ENCODE measurements at places on chromosomes 7 and 10.

DNA sequence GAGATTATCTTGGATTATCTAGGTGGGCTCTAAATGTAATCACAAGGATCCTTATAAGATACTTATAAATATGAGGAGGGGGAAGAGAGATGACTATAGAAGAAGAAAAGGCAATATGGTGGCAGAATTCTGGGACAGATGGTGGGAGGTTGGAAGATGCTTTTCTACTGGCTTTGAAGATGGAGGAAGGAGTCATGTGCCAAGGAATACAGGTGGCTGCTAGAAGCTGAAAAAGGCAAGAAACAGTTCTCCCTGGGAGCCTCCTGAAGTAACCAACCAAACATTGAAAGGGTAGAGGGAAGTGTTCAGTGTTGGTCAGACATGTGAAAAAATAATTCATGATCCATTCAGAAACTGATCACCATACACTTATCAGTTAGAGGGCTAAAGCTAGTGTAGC, 213.3 kb downstream of the WDR11 start:
- no peak for DNase-seq

- DNase-seq: no peak
These were observed 38.3 kb upstream of the CDCA7L start for GRCh38 chr7:21984042-21984441.

GRCh38 chr10:130923596-130923995, 387.9 kb downstream of the TCERG1L start:
- DNase-seq: no peak

- DNase-seq: no peak
These were observed 3.4 kb downstream of the STAM start for GRCh38 chr10:17647326-17647725.

GRCh38 chr10:93701866-93702209, 554 bp downstream of the FRA10AC1 start:
- DNase-seq: no peak

DNA sequence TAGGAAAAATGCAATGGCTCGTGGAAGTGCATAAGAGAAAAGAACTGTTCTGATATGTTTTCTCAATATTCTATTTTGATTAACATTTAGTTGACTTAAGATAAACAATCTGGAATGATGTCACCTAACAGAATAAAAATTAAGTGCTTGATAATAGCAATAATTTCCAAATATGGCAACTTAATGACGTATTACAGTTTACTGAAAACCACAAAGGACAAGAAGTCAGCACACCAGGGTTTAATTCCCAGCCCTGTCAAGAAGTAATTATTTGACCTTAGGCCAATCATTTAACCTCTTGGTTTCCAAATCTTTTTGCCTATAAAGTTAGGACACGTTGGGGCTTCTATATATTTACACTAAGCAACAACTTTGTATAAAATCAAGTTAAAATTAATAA, 95.7 kb downstream of the CABCOCO1 start:
- no peak for DNase-seq

DNA sequence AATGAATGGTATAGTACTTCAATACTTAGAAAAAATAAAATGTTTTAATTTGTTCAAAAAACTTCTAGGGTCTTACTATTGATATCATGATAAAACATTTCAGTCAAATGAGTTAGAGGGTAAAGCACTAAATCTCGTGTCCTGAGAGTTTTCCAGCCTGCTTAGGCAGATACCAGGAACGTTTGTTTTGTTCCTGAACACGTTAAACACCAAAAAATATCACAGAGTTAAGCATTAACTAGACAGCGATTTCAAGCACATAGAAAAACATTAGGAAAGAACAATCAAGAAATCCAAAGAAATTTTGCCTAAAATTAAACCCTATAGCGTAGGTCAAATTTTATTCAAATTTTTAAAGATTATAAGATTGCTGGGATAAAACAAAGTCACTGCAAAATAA, 204.6 kb upstream of the AGR3 start:
- no peak for DNase-seq

GRCh38 chr10:64626924-64627323, 1105.7 kb downstream of the REEP3 start:
- no peak for DNase-seq

DNA sequence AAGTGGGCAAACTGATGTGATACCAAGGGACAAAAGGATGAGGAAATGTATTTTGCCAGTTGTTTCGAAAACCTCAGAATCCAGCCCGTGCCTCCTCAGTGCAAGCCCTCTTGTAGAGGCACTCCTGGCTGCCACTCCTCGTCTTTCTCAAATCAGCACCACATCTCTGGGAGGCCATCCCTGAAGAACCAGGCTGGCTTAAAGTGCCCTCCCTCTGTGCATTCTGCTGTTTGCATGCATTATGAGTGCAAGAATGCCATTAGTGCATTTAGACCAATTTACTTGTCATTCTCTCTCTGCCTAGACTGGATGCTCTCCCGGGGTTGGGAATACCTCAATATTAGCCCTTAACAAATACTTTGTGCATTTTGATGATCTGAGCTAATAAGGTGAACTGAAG, 19.9 kb upstream of the FAM180A start:
- no peak for DNase-seq

- DNase-seq: no peak
These were observed 25.2 kb downstream of the OGDH start for GRCh38 chr7:44631458-44632115.

DNA sequence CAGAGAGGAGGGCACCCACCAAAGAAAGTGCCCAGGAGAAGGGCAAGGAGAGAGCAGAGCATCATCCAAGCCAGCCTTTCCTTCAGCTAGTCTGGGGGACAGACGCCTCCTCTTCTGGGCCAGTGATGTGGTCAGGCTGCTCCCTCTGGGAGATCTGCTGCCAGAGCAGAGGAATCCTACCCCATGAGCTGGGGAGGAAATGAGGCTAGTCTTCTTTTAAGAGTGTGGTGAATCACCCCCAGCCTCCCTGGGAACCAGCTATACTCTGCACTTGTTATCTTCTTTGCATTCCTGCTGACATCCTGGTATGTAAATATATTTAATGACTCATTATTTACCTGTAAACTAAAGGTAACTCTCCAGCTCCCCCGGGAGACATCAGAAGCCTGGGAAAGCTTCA, 41.6 kb upstream of the EPHB6 start:
- DNase-seq: no peak

DNA sequence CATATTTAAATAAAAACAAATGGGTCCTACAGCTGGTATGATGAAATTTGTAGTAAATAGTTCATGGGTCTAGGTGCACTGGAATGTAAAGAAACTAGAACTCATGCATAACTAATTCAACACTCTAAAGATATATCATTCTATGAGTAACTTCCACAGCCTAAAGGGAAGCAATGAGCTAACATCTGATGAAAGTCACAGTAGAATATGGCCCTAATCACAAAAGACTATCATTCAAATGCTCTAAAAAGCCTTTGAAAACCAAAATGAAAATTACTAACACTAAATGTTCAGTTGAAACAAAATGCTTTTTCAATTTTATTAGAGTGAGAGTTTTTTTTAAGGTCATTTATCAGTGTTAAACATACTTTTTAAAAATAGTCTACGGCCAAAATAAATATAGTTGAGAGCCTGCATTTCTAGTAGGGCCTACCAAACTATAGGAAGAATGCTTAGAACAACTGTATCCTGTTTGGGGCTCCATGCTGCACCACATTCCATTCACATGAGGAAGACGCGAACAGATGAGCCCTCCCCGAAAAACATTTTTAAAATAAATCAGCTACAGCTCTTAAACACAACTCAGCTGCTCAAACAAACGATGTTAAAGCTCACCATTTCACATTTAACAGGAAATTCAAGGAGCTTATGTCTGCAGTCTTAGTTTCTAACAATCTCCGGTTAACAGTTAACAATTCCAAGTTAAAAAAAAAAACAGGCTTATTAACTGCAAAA, 134.5 kb downstream of the NRBF2 start:
- no peak for DNase-seq

DNA sequence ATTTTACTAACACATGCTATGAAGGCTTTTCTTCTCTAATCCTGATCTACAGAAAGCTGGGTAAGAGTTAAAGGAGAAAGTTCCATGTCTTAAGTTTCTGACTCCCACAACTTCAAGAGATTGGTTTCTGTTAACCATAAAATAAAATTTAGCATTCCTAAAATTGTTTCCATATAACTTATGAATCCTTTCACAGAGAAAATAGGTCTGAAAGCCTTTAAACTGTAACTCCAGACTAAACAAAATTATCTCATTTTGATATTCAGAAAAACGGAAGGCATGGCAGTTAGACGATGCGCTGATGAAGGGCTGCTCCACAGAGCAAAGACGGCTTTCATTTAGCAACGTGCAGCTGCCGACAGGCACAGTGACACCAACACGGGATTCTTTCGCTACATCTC, 133.3 kb downstream of the SLC25A13 start:
- DNase-seq: no peak

GRCh38 chr10:16845248-16845647, 28.0 kb upstream of the RSU1 start:
- DNase-seq: no peak

DNA sequence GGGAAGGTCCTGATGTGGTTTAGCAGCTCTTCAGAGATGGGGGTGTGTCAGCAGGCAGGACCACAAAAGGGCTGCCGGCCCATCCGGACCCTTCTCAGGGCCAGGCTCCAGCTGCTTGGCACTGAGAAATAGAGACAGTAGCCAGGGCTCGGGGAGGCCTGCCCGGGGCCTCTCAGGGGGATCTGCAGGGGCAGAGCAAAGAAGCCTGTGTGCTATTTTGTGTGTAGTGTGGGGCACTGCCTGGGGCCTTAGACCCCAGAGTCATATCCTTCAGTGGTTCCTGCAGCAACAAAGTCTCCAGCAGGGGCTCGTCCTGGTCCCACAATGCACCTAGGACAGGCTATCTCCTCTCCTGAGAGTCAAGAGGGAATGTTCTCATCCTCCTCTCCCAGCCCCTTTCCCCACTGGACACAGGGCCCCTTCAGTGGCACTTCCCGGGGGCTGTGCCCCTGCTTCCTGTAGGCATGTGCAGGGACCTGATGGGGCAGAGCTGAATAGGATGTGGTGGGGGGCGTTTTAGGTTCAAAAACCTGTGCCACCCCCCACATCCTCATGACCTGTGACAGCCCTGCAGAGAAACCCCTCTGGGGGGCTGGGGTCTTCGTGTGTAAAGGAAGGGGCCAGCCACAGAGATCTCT, 159.5 kb upstream of the RHEB start:
- no peak for DNase-seq

GRCh38 chr7:128311013-128311412, 32.7 kb downstream of the RBM28 start:
- no peak for DNase-seq

DNA sequence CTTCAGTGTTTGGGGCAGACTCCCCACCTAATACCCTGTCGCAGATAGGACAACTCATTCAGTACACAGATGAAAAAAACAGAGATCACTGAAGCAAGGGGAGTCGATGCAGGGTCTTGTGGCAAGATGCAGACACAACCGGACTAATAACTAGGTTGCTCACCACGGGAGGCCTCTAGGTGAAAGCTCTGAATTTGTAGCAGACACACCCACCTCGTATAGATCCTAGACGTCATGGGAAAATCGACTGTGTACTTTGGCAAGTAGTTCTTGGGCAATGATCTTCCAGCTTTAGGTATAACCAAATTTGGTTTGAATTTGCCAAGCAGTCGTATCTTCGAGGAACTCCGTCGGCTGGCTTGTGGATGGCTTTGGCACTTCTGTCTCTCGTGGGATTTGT, 88.1 kb downstream of the TCF7L2 start:
- DNase-seq: no peak

- DNase-seq: peak; percentile 11
These were observed 90.2 kb upstream of the GNA12 start for GRCh38 chr7:2934211-2934731.

DNA sequence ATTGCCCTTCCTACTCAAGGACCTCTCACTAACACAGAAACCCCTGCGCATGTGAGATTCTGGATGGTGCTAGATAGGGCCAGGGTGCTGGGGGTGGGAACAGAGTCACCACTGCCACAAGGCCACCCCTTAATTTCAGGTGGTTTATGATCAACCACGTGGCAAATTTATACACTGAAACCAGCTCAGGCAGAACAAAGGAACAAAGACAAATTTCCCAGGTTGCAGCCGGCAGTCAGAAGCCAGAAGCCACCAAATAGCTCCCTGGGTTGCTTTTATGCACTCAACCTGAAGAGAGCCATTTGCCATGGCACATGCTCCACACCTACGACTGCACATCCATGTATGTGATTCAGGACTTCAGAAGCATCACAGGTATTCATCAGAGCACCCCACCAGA, 2.5 kb downstream of the VOPP1 start:
- peak; percentile 22 for DNase-seq

- DNase-seq: no peak
These were observed 245.1 kb downstream of the DGKI start for GRCh38 chr7:137601642-137602041.

DNA sequence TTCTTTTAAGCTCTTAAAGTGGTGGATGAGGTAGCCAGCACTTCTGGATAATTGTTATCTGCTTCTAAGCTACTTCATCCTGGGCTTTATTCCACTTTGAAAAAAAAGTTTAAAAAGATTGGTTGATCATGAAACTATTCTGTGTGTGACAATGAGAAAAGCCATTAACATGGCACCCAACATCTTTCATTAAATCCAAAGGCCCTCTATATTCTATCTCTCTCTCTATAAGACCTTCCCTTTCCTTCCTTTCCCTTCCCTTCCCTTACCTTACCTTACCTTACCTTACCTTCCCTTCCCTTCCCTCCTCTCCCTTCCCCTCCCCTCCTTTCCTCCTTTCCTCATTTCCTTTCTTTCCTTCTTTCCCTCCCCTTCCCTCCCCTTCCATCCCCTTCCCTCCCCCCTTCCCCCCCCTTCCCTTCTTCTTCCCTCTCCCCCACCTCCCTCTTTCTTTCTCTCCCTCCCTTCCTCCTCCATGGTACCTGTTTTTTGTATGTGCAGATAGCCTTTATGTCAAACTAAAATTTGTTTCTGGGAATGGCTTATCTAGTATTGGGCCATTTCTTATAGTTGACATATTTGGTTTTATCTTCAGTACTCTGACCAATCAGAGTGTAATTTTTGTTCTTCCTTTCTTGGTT, 218.7 kb downstream of the DKK1 start:
- no peak for DNase-seq

GRCh38 chr7:5479941-5480517, 56.4 kb upstream of the TNRC18 start:
- DNase-seq: no peak

DNA sequence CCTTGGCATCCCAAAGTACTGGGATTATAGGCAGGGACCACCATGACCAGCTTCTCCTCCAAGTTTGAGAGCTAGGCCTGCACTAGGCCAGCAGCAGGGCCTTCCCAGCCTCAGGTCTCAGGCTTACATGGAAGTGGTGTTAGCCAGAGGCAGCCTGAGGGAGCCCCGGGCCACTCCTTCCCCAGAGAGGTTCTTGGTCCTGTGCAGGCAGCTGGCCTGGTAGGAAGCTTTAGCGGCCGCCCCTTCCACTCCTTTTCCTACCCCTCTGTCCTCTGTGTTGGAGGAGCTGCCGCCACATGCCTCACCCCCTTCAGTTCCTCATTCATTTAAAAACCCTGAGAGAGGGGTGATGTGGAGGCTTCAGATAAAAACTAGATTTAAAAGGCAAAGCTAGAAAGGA, 40.3 kb downstream of the TSPAN15 start:
- no peak for DNase-seq

- no peak for DNase-seq
These were observed 563.3 kb downstream of the NRG3 start for GRCh38 chr10:82438277-82438676.
